ENCODE measurements at places on chromosomes 1 and 21. TPM values are rescaled to one million over a fixed set of nuclear protein-coding genes. Genes with fewer than 3 reads are reported as not detected.
A peak's percentile ranks its signal among the peaks of the same experiment; 100 is the strongest.

DNA sequence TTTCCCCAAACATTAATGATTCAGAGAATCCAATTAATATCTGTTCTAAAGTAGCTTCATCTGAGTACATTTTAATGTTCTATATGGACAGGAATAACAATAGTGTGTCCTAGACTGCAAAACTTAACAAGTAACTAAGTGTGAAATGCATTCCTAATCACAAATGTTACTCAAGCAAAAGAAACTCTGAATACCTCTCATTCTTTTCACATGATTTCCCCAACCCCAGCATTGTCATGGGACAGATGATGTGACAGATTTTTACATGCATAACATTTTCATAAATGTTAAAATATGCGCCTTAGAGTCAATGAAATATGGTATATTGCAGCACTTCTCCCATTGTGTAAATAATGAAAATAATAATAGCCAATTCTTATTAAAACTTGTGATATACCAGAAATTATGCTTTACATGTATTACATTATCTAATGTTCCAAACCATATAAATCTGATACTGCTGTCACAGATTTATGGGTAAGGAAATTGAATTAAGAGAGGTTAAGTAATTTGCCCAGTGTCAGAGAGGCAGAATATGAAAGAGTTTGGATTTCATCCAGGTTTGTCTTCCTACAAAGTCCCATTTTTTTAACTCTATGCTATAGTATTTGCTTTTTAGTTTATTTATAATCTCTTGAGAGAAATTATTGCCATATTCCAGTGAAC, 269.4 kb downstream of the LRRC7 start:
- ATAC-seq = no peak

DNA sequence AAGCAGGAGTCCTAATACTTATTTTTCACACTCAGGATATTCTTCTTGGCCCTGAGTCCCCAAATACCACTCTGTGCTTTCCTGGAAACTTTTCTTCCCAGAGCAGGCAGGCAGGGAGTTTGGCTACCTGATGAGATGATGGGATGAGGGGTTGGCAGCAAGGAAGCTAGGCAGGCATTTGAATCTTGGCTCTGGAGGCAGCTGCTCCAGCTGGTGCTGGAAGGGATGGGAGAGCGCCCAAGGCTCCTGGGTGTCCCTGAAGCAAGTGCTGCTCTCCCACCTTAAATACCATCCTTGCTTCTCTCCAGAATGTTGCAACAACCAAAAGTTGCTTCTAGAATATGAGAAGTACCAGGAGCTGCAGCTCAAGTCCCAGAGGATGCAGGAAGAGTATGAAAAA, 48.0 kb upstream of the TMEM125 start:
- ATAC-seq = no peak

GRCh38 chr1:244035358-244035757, 15.7 kb upstream of the ZBTB18 start:
- ATAC-seq = no peak

GRCh38 chr1:77021732-77022131, 154.5 kb downstream of the ST6GALNAC5 start:
- peak; percentile 86 for ATAC-seq

GRCh38 chr1:6086762-6087376, 41.2 kb downstream of the KCNAB2 start:
- no peak for ATAC-seq

DNA sequence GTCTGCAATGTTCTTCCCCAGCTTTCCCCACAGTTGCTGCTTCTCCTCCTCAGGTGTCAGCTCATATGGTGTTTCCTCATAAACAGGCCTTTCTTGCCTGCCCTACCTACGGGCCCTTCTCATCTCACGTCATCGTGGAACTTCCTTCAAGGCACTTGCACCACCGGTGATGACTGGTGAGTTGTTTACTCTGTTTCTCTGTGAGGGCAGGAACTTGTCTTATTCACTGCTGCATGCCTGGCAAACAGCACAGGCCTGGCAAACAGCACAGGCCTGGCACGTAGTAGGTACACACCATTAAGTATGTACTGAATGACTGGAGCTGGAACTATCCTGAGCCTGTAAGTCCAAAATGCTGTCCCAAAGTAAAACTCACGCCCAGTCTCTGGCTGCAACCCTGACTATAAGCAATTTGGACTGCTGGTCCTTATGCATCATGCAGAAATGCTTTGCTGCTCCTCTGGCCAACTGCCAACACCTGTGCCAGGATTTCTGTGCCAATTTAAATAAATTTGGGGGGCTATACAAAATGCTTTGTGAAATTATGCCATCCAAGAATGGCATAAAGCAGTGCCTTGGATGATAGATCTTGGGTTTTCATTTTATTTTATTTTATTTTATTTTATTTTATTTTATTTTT, 25.7 kb downstream of the STK40 start:
- ATAC-seq = no peak

GRCh38 chr1:36239941-36240637, 15.8 kb downstream of the THRAP3 start:
- peak; percentile 99 for ATAC-seq

GRCh38 chr1:186595969-186596368, 84.3 kb downstream of the PTGS2 start:
- ATAC-seq = no peak

GRCh38 chr1:72283307-72284083, 1.2 kb upstream of the NEGR1 start:
- peak; percentile 56 for ATAC-seq

GRCh38 chr1:202202500-202203168, 9.0 kb downstream of the LGR6 start:
- ATAC-seq = no peak

DNA sequence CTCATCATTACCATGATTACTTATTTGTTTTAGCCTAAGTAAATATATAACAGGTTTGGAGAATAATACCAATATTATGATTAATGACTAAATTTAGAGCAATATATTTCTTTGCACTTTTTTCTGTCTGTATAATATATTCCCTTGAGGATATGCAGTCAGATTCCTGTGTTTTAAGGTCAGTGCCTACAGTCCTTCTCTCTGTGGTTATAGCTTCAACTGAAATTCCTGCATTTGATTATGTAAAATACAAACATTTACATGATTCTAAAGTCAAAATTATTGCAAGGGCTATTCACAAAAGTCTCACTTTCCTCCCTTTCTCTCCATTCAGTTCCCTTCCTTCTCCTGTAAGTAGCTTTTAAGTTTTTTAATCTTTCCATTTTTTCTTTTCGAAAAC, 142.9 kb upstream of the COL6A1 start:
- no peak for ATAC-seq

GRCh38 chr1:246629976-246630375, 63.7 kb downstream of the CNST start:
- no peak for ATAC-seq

DNA sequence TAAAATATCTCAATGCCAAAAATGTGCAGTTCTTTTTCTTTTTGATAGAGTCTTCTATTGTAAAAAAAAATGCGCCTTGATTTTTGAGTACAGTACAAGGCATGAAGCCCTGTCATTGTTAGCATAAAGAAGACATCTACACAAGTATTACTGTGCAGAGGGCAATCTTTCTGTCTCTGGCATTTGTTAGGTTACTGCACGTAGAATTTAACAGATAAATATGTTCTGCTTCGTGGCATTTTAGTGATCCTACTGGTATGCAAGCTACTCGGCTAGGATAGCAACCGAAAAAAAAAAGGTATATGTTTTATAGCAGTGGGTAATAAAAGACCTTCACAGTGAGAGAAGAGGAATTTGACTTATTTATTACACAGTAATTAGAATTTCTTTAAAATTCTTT, 492.9 kb upstream of the ADGRL2 start:
- ATAC-seq = no peak

- no peak for ATAC-seq
These were observed 366.7 kb downstream of the HHIPL2 start for GRCh38 chr1:222181191-222181590.

DNA sequence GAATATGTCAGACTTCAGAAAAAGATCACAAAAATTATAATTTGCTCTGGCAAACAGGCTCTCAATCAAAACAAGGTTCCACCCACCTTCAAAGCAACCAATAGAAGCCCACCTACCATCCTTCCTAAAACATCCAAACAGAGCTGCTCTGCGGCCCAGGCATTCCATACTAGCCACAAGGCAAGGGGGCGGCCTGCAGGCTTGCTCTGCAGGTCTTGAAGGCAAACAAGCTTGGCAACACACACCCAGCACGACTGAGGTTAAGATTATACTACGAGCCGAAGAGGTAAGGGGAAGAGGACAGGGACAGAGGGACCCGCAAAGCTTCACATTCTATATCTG, 207.3 kb downstream of the SLC45A1 start:
- ATAC-seq = peak; percentile 26

GRCh38 chr1:156709757-156710489, 4.5 kb upstream of the CRABP2 start:
- peak; percentile 75 for ATAC-seq

DNA sequence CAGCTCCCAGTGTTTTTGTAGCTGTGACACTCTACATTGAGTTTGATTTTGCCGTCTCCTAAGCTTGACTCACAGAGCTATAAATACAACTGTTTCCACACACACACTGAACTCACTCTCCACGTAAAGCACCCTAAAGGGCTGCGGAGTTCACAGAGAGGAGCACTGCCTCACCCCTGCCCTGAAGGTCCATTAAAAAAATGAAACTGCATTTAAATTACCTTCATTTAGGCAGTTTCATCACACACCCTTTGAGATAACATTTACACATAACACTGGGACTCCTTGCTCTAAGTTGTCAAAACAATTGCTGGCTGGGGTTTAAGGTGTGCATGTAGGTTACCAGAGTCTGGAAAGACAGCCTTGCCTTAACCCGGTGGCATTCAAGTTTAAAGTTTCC, 137.1 kb upstream of the MAGI3 start:
- ATAC-seq = no peak

- no peak for ATAC-seq
These were observed 5.4 kb upstream of the ZNF281 start for GRCh38 chr1:200415227-200415626.

DNA sequence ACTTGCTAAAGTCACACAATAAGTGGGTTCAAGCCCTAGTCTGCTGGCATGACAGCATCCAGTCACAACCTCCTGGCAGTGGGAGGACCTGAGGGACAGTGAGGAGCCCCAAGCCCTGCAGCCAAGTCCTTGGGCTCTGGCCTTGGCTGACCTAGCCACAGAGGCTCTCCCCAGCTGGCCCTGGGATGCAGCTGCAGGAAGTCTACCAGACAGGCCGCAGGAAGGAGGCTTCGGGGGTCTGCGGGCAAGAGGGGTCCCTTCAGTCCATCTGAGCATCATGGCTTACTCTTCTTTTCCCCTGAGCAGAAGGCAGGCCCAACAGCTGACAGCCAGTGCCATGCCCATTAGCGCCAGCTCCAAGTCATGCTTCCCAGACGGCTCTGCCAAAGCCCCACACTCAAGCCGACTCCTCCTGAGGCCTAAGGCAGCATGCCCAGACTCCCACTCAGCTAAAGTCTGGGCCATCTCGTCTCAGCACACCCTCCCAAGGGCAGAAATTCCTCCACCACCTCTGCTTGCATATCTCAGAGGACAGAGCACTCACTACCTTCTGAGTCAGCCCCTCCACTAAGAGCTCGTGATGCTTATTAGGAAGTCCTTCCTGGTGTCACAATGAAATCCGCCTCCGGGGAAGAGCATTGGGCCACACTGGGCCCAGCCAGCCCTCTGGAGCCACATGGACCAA, 20.1 kb downstream of the SLC1A7 start:
- ATAC-seq = no peak

GRCh38 chr1:217260676-217261075, 370.2 kb downstream of the GPATCH2 start:
- ATAC-seq = no peak

The DCDC2B gene
- 0.25 TPM for total RNA-seq

The ERICH3 gene
- total RNA-seq = 0.09 TPM

The TMCC2 gene
- total RNA-seq = 24.3 TPM

The FAM78B gene
- total RNA-seq = 2.2 TPM

The CA14 gene
- total RNA-seq = 26.9 TPM

The ADAMTS5 gene
- 2.0 TPM for total RNA-seq

The KIAA0040 gene
- 1.4 TPM for total RNA-seq

Measured in motor neuron (in vitro differentiated cells).